CD4-positive, alpha-beta T cell treated with Interleukin-12 subunit alpha and Interleukin-12 subunit beta, for 1 hour (primary cell): ENCODE measurements at places on chromosomes 5 and 9.

DNA sequence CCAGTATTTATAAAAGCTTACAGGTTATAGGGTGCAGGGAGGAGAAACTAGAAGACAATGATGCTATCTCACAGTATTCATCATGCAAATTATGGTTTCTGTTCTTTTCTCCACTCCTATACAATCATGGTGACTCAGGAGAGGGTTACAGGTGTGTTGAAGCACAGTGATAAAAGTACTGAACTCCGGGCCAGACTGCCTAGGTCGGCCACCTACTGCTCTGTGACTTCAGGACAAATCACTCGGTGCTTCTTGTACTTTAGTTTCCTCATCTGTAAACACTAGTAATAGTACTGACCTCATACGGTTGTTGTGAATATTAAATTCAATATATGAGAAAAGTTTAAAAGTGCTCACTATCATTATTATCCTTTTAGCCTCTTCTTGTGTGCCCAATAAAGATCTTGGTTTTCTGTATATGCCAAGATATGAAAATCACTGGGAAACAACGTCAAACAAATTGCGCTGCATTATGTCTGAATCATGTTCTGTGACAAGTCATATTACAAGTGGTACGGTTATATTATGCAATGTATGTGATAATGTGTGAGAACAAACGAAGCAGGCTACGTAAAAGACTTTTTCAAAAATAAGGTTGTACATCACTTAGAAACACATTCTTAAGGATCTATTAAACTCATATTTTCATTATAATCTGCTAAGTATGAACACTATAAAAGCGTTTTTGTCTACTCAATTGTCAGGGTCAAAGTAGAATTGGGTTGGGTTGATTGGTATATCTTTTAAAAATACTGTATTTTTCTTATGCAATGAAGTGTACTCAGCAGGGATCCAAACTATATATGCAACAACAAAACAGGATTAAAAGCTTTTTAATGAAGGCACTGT is 153.3 kb downstream of the EFNA5 start:
- DNase-seq: no peak

DNA sequence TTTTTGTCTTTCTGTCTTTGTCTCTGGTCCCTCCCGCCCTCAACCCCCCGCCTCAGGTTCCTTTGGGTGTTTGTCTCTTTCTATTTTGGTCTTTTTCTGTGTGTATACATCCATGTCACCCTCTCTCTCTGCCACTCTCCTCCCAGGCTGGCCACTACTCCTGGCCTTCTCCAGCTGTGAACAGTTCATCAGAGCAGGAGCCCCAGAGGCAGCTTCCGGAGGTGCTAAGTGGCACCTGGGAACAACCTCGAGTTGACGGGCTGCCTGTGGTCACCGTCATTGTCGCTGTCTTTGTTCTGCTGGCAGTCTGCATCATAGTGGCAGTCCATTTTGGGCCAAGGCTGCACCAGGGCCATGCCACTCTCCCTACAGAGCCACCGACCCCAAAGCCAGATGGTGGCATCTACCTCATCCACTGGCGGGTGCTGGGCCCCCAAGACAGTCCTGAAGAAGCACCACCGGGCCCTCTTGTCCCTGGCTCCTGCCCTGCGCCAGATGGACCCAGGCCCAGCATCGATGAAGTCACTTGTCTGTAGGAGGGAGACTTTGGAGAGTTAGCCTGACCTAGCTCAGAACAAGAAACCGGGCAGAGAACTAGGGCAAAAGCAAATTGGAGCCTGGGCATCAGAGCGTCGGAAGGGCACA is 1.7 kb downstream of the SMIM33 start:
- DNase-seq: no peak

DNA sequence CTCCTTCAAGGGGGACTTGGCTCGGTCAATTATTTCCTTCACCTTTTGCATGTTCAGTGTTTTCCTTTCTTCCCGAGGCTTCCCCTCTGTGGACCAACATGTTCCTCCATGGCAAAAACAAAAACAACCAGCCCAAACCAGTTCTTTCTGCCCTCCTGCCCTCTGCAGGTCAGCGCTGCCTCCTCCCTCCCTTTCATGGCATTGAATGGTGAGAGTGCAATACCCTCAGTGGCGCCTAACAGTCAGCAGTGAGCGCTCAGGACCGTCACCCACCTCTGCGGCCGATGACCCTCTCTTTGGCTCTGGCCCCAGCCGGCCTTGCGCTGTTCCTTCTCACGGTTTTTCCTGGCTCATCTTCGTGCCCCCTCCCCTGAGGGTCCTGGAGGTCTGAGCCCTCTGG is 34.4 kb upstream of the GNE start:
- no peak for DNase-seq

GRCh38 chr9:112065806-112066606 is 109.1 kb downstream of the SUSD1 start:
- DNase-seq: no peak

DNA sequence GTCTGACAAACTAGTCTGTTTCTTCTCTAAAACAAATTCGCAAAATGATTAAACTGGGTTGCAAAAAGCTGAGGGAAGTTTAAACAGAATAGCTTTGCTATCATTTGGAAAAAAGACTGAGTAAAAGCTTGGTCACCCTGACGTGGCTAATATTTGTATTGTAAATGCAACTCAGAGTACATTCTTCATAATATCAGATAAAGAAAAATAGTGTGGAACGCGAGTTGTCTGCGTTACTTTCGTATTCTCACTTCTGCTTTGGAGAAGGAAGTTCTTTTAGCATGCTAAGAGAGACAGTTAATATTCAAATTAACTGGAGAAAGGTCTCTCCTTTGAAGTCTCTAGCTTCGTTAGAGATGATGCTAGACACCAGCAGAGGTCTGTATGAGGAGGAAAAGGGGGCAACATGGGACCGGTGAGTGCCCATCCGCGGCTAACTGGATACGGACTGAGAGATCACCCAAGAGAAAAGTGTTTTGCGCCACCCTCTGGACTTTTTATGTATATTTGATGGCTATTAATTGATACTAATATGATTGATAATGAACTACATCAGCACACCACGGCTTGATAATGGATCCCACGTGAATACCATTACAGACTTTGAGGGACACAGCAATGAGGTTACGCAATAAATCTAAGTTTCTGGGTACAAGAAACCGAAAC is 2.9 kb upstream of the CNTRL start:
- peak; percentile 67 for DNase-seq

- no peak for DNase-seq
These were observed 440.9 kb downstream of the ENC1 start for GRCh38 chr5:74199436-74200210.

GRCh38 chr5:129746876-129747275 is 1.0 kb upstream of the MINAR2 start:
- DNase-seq: no peak
